ENCODE measurements at places on chromosomes 16 and 17. TPM values are rescaled to one million over a fixed set of nuclear protein-coding genes. Genes with fewer than 3 reads are reported as not detected.

DNA sequence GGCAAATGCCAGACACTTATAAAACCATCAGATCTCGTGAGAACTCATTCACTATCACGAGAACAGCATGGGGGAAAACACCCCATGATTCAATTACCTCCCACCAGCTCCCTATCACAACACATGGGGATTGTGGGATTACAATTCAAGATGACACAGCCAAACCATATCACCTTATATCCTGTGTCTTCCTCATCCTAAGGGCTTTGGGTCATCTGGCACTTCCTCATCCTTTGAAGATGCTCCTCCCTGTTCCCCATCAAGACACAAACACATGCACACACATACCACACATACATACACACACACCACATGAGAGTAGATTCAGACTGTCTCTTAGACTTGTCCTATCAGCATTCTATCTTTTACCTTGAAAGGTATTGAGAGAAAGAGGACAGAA is 2.8 kb upstream of the PMFBP1 start:
- no peak for DNase-seq

DNA sequence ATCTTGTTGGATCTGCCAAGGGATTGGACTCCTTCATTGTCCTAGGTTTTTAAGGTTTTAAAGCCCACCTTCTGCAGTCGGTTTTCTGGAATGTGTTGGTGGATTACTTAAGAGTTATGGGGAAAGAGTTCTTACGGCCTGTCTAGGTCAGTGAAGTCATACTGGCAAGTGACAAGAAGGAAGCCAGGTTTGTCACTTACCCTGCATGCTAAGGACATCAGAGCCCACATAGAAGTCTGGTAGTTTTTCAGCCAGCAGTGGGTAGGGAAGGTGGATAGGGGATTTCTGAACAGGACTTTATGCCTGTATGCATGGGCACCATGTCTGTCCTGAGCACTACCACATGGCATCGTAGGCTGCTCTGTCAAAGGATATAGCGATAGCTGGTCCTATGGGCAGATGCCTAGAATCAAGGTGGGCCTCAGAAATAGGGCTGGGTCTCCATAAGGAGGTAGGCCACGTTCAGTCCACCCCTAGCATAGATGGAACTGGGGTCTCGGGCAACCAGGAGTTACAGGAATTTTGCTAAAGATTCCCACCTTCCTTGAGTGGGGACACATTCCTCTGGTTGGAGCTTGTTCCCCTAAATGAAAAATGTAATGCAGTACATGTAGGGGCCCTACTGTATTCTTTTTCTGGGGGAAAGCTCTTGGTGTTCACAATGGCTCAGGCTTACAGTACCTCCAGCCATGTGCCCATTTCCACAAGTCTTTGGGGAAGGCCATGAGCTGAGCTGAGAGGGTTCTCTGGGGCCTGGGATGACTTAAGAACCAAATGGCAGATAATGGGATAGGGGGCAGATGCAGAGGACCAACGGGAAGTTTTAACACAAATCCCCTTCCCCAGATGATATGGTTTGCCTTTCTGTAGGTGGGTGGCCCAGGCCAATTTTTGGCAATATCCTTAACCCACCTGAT is 27.5 kb downstream of the TRPV2 start:
- DNase-seq = no peak

DNA sequence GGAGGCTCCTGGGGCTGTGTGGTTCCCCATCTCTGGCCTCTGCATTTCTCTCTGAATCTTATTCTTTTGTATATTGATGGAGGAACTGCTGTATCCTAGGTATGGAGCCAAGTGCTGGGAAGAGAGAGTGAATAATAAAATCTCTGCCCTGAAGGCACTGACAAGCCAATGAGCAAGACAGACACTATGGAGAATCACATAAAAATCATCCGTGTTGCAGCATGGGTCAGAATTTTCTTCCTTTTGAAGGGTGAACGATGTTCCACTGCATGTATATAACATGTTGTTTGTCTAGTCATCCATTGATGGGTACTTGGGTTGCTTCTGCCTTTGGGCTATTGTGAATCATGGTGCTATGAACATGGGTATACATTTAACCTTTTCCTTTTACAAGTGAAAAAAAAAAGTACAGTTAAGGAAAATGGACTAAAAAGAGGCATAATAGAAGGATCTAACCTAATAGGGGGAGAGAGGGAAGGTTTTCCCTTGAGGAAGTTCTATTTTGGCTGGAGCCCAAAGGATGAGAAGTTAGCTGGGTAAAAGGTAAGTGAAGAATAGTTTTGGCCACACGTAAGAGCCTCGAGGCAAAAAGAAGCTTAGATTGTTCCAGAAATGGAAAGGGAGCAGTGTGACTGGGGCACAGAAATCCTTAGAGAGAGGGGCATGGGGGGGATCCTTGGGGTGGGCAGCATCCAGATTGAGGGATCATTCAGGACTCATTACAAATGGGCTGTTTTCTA is 32.3 kb upstream of the GNA13 start:
- DNase-seq = no peak

- no peak for DNase-seq
Measured at GRCh38 chr16:30745082-30745481, 3.1 kb upstream of the PHKG2 start.

Gene SLC35G3
- polyA plus RNA-seq = not detected

GRCh38 chr17:12421646-12422306 is 243.9 kb upstream of the MYOCD start:
- no peak for DNase-seq

Gene SKAP1
- polyA plus RNA-seq = 0.54 TPM

DNA sequence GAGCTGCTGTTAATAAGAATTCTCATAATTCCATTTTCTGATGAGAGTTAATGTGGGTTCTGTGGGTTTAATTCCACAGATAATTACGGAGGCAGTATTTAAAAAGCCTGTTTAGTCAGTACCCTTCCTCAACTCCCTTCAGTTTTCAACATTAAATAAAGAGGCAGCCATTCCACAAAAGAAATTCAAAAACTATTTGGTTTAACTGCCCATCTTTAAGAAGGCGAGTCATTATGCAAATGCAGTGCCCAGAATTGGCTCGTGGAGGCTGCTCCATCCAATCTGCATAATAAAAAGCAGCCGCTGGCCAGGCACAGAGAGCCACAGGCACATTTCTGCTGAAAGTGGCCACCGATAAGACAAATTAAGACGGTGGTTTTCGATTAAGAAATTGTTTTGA is 194.4 kb upstream of the TOX3 start:
- no peak for DNase-seq

GRCh38 chr17:6639586-6640535 is 650 bp downstream of the KIAA0753 start:
- peak; percentile 34 for DNase-seq

- no peak for DNase-seq
Measured at GRCh38 chr16:71627731-71628181, 1.8 kb downstream of the MARVELD3 start.

Gene UTS2R
- 1.0 TPM for polyA plus RNA-seq

Gene CACNB1
- polyA plus RNA-seq = 6.4 TPM

- no peak for DNase-seq
Measured at GRCh38 chr16:10529895-10530669, 50.3 kb downstream of the EMP2 start.

- no peak for DNase-seq
Measured at GRCh38 chr17:10200016-10200415, 1.6 kb upstream of the GAS7 start.

Gene RGS11
- polyA plus RNA-seq = 15.5 TPM

DNA sequence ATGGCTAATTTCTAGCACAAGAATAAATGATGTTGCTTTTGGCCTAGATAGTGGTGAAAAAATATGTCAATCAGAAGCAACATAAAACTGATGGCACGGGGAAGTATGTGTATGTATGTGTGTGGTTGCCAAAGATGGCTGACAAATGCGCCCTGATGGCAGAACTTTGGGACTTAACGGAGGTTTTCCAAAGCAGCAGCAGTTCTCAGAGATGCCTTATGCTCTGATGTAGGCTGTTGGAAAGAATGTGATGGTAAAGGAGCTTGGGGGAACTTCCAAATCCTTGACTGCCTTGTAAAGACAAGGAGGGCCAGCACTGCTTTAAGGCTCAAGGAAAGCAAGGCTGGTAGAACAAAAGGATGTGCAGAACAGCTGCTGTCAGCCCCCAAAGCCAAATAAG is 16.0 kb downstream of the KCTD19 start:
- no peak for DNase-seq

Gene SLC22A31
- 0.05 TPM for polyA plus RNA-seq

Gene NETO2
- 0.41 TPM for polyA plus RNA-seq

GRCh38 chr17:50527155-50527762 is 5.3 kb upstream of the EPN3 start:
- DNase-seq = no peak

Gene ABAT
- 10.9 TPM for polyA plus RNA-seq

GRCh38 chr17:65228734-65229620 is 91.8 kb downstream of the RGS9 start:
- no peak for DNase-seq

GRCh38 chr16:87966064-87966645 is 14.9 kb downstream of the BANP start:
- DNase-seq = no peak

DNA sequence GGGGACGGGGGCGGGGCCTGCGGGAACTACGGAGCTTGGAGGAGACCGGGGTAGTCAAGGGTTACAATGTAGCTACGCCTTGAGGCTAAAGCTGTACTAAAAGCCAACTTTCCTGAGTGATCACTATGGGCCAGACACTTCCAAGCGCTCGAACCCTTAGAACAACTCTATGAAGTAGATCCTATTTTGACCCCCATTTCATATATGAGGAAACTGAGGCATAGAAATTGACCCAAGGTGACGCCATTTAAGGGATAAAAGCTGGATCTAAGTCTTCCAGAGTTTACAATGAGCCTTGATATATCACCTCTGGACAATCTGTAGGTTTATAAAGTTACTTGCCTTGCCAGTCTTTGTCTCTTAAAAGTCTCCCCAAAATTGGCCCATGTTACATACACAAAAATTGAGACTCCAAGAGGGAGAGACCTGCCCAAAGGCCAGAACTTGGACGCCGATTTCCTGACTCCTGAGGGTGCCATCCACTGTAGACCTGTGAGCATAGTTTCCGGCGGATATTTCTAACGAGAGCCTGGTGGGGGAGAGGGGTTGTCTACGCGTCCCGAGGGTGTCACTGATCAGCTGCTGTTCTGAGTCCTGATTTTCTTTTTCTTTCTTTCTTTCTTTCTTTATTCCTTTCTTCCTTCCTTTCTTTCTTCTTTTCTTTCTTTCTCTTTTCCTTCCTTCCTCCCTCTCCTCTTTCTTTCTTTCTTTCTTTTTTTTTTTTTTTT is 555 bp upstream of the NCBP3 start:
- no peak for DNase-seq

- DNase-seq = peak; percentile 100
Measured at GRCh38 chr17:44110823-44111633, 12.4 kb downstream of the HDAC5 start.

GRCh38 chr16:79061181-79061580 is 539.4 kb downstream of the MAF start:
- DNase-seq = no peak

Gene USP10
- 25.8 TPM for polyA plus RNA-seq

Gene BLMH
- polyA plus RNA-seq = 11.1 TPM

GRCh38 chr16:59975953-59976352 is 1241.8 kb upstream of the GOT2 start:
- DNase-seq = no peak

GRCh38 chr17:82950525-82951102 is 110.8 kb upstream of the ZNF750 start:
- DNase-seq = no peak

GRCh38 chr16:10982465-10983150 is 38.2 kb downstream of the CLEC16A start:
- DNase-seq = peak; percentile 32

Gene HOXB3
- 2.8 TPM for polyA plus RNA-seq

- no peak for DNase-seq
Measured at GRCh38 chr17:11840831-11841230, 156.4 kb downstream of the ZNF18 start.

DNA sequence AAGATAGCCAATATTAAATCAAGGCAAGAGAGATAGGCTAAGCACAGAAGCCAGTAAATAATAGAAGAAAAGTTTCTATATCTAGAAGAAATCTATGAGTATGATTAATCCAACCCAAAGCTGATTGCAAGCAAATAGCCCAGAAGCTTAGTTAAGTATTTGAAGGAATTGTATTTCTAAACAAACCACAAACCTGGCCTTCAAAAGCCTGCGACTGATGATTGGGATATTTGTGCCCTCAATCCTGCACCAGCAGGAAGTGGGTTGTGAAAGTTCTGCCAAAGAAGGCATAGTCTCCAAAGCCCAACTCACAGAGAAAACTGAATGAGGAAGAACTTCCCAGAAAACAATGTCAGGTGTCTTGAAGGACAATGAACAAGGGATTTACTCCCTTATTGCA is 114.5 kb upstream of the C17orf78 start:
- DNase-seq = no peak

DNA sequence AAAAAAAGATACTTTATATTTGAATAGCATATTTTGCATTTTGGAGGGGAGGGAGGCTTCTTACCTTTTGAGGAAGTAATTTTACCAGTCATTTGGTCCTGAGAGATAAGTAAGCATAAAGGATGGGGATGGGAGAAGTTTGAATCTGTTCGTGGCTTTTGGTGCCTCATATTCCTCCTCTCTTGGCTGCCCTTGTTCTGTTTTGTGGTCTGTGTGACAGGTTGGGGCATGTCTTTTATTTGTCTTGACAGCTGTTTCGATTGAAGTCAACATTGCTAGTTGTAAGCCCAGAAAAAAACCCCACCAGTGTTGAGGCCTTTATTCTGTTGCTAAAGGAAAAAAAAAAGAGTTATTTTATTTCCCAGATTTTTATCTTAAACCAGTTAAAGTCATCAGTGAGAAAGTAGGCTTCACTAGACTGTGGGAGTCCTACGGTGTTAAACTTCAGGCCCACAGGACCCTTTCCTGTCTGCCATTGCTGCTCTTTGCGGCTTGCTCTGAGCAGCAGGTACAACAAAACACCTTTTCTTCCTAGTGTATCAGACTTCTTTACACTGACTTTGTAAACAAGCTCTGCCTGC is 11.4 kb downstream of the SLC7A6 start:
- DNase-seq = no peak

DNA sequence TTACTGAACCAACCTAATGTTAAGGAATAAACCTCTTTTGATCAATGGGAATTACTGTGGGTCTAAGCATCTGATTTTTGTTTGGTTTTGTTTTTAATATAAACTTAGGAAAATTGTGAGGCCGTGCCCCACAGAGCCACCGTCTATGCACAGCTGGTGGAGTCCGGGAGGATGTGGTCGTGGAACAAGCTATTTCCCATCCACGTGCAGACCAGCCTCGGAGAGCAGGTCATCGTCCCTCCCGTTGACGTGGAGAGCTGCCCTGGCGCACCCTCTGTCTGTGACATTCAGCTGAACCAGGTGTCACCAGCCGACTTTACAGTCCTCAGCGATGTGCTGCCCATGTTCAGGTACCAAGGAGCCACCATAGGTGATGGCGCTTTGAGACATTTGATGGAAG is 28.4 kb downstream of the PRMT7 start:
- DNase-seq = no peak

DNA sequence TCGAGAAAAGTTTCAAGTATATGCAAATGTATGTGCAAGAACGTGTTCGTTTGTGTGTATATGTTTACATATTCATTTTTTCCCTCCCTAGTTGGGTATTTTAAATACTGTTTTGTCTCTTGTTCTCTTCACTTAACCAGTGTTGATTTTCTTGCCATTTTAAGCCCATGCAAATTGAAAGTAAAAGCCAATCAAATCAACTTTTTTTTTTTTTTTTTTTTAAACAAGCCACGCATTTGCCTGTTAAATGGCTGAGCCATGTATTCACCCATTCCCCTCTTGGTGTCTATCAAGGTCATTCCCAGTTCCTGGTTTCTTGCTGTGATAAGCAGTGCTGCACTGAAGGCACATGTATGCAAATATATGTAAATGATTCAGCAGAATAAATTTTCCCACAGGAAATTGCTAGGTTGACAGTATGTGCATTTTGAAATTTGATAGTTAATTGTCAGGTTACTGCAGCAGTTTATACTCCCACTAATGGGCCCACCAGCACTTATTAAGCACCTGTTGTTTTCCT is 12.2 kb downstream of the ABCC1 start:
- no peak for DNase-seq
